Bone marrow (tissue), 2 donors: ENCODE measurements at places on chromosomes 7 and 10.

- DNase-seq = no peak
These were observed 136.3 kb downstream of the KCNMA1 start for GRCh38 chr10:77501152-77501845.

- DNase-seq = no peak
These were observed 53.3 kb downstream of the DNAJB6 start for GRCh38 chr7:157389951-157390730.

GRCh38 chr10:47290338-47290737 is 9.7 kb upstream of the GDF10 start:
- DNase-seq = no peak

GRCh38 chr7:41459183-41459582 is 243.7 kb downstream of the INHBA start:
- no peak for DNase-seq

GRCh38 chr10:86486856-86487255 is 34.7 kb downstream of the WAPL start:
- no peak for DNase-seq

DNA sequence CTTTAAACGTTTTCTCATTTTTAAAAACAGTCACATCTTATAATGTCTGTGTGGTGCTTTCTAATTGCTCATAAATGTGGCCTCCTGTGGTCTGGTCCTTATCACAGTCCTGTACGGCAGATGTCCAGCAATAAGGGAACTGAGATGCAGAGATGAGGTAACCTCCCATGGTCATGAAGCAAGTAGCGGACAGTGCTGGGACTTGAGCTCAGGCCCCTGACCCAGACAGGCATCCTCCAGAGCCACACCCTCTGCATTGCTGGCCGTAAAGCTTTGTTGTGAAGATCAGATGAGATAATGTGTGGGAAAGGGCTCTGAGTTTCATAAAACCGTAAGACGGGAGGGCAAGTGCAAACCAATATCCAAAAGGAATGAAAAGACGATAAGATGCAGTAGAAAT is 48.2 kb downstream of the DYNC2I1 start:
- DNase-seq = no peak

DNA sequence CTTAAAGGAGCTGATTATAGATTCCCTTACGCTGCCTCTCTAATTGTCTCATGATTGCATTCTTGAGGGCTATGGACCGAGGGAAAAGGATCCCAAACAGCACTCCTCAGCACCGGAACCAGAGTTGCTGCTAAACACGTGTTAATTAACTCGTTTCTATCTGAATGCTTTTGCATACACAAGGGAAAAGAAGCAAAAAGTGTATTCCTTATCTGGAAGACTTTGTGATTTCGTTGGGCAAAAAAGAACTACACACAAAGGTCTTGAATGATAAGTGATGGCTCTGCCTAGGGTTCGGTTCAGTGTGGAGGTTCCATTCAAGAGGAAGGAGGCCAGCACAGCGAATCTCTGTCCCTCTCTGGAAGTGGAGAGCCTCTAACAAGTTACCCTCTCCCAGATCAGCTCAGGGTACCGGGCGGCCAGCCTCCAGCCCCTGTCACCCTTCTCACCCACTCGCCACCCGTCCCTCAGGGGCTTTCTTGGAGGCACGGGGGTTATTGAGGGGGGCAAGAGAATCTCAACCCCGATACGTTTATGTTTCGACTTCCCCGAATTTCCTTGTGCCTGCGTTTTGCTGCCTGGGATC is 515 bp upstream of the SLC4A2 start:
- no peak for DNase-seq

- no peak for DNase-seq
These were observed 39.6 kb upstream of the CACNB2 start for GRCh38 chr10:18100669-18101068.

DNA sequence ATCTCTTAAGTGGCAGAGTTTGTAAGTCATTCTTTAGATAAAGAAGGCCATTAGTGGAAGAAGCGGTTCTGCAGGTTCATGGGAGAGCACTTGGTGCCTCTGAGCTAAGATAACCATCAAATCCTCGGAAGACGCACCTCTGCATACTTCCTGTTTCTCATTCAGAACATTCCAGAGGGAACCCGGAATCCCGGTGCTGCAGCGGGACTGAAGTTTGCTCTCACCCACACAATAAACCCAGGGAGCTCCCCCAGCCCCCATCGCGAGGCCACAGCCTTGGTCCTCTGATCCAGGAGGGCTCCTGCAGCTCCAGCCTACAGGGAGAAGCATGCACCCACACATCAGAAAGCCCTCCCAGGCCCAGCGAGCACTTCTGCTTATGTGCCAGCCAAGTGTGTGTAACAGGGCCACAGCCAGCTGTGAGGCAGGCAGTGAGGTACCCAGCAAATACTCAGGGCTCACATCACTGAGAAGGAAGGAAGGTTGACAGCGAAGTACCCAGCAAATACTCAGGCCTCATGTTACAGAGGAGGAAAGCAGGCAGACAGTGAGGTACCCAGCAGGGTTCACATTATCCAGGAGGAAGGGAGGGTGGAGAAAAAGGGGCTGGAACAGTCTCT is 142.4 kb downstream of the DIP2C start:
- DNase-seq = no peak

DNA sequence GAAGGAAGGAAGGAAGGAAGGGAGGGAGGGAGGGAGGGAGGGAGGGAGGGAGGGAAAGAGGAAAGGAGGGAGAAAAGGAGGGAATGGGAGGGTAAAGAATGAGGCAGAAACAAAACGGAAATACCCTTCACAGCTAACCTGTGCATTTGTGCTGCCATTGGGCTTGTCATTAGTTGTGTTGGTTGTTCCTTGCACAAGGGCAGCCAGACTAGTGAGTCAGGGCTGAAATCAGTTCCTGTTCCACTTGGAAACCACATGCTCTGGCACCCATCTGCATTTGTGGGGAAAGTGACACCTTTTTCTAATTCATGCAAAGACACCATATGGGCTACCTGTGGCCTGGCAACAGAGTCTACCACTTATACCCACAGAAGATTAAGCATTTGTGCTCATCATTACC is 1004.0 kb upstream of the C7orf33 start:
- DNase-seq = no peak

DNA sequence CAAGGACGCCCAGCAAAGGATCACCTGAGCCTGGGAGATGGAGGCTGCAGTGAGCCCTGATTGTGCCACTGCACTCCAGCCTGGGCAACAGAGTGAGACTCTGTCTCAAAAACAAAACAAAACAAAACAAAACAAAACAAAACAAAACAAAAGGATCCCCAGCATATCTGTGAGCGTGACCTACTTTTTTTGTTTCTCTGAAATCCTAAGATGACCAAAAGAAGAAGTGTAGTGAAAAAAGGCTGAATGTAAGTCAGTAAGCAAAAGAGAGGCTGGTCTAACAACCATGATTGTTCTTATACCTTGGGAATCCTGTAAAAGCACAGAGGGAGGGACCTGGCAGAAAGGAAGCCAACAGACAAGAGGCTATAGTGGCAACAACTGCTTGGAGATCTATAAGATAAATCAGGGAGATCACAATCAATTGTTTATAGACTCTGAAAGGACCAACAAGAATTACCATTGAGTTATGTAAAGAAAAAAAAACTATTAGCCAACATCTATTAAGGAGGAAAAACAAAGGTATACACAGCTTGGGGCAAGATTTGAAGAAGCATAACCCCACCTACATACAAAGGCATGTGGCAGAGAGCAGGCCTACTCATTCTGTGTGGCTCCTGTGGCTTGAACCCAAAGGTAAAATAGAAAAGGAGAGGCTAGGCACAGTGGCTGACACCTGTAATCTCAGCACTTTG is 255.2 kb upstream of the KLF14 start:
- DNase-seq = no peak

- no peak for DNase-seq
These were observed 79.7 kb downstream of the GRK5 start for GRCh38 chr10:119286983-119287633.

GRCh38 chr7:28627896-28628295 is 215.6 kb downstream of the CREB5 start:
- no peak for DNase-seq

GRCh38 chr10:63664341-63664885 is 143.2 kb downstream of the REEP3 start:
- no peak for DNase-seq

DNA sequence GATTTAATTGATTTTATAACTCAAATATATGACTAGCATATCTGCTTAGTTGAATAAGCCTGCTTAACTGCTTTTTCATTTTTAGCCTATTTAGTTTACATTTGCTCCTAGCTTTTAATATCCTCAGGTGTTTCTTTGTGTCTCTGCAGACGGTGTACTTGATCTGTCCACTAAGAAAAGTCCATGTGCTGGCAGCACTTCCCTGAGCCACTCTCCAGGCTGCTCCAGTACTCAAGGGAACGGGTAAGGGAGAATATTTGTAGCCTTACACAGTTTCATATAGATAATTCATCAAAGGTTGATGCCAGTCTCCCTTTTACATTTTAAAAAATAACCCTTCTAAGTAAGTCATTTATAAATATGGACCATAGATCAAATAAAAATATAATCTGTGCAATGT is 119.9 kb downstream of the LCOR start:
- DNase-seq = no peak

DNA sequence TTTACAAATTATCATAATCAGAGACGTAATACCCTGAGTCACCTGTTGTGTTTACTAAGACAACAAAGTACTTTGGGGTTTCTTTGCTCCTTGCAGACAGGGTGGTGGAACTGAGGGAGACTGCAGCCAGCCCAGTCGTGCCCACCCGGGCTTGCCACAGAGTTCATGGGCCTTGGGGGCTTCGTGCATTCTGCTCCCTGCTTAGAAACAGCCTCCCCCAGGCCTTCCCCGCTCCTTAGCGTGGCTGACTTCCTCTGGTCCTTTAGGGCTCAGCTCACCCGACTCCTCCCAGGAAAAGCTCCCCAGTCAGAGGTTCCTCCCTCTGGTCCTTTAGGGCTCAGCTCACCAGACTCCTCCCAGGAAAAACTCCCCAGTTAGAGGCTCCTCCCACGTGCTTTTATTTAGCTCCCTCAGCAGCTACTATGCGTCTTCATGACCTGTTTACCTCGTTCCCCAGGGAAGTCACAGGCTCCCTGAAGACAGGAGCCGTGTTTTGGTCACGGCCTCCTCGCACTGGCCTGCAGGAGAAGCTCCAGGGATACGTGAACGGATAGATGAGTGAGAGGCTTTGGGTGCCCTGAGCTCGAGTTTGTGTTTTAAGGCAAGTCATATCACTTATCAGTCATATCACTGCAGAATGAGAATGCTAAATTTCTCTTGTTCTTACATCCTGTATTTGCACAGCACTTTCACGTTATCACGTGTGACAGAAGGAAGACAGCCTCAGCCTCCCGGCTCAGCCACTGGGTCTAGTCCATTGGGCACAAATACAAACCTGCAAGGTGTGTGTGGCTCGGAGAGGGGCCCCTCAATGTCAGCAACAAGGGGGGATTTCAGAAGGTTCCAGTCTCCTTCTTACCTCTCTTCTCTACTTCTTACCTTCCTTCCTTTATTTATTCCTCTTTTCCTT is 52.7 kb upstream of the VIPR2 start:
- no peak for DNase-seq

- no peak for DNase-seq
These were observed 38.4 kb upstream of the IKZF1 start for GRCh38 chr7:50265968-50266634.

- DNase-seq = no peak
These were observed 41.4 kb upstream of the IKZF1 start for GRCh38 chr7:50262916-50263690.
